ENCODE measurements at places on chromosomes 11 and 22. TPM values are rescaled to one million over a fixed set of nuclear protein-coding genes. Genes with fewer than 3 reads are reported as not detected.

DNA sequence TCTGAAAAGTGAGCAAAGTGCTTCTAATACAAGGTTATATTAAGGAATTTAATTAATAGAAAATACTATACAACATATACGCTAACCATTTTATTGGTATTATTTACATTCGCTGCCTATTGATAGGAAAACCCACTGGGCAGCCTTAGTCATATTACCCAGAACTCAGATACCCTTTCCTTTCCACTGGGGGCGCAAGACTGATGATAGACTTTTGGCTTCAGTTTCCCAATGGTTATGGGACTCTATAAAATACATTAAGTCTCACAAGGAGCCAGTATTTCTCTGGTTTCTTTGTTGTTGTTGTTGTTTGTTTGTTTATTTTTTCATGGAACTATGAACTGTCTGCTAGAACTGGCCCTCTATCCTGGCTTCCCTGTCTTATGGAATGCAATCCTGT lies 471.1 kb upstream of the KIRREL3 start:
- no peak for DNase-seq

DNA sequence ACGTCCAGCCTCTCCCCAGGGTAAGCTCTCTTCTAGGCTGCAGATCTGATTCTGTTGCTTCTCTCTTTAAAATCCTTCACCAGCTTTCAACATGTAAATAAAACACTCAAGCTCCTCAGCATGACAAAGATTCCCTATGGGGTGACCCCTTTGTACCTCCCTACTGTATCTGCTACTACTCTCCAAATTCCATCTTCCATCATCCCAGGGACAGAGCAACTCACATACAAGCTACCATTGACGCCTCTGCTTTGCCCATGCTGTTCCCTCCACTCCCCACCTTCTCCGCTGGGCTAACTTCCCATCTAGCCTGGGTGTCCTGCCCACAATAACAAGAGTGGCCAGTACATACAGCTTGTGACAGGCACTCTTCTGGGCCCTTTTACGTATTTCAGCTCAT lies 207.5 kb upstream of the ZBED5 start:
- no peak for DNase-seq

DNA sequence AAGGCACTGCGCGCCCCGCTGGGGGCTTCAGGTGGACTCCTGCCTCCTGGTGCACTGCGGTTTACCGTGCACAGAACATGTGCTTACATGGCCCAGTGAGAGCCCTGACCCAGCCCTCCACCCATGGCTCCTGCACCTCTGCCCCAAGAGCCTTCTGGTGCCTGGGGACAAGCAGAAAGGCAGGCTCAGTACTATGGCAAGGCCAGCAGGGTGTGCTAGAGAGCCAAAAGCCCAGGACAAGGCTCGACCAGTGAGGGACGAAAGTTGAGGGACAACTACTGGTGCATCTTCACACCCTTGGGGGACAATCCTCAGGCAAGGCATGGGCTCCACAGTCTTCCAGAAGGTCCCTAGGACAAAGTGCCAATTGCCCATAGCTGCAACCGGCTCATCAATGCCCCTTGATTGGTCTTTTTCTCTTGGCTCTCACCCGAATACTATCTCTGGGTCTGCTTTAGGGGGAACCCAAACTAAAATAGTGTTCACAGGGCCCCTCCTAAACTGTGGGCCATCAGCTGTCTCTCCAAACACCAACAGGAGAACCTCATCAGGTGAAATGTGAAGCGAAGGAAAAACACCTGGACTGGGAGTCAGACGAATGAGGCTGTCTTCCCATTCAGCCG lies 13.5 kb downstream of the PGA5 start:
- DNase-seq: peak; percentile 75

- no peak for DNase-seq
These were observed 11.1 kb downstream of the SIPA1 start for GRCh38 chr11:65648997-65649493.

GRCh38 chr11:87136236-87136635 lies 98.5 kb downstream of the TMEM135 start:
- DNase-seq: no peak

GRCh38 chr22:31625661-31626426 lies 36.2 kb downstream of the PISD start:
- no peak for DNase-seq

DNA sequence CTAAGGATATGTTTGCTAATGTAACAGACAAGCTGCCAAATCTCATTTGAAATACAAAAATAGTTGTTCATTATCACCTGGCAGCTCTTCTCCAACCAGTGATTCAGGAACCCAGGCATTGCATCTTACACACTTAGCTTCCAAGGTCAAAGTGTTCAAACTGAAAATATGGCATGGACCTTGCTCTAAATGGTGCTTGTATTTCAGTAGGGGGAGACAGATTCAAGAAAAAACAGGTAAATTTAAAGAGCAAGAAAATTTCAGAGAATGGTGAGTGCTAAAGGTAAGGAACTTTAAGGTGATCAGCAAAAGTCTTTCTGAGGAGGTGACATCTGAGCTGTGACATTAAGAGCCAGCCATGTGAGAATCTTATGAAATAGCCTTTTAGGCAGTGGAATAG lies 82.8 kb upstream of the E2F8 start:
- no peak for DNase-seq

DNA sequence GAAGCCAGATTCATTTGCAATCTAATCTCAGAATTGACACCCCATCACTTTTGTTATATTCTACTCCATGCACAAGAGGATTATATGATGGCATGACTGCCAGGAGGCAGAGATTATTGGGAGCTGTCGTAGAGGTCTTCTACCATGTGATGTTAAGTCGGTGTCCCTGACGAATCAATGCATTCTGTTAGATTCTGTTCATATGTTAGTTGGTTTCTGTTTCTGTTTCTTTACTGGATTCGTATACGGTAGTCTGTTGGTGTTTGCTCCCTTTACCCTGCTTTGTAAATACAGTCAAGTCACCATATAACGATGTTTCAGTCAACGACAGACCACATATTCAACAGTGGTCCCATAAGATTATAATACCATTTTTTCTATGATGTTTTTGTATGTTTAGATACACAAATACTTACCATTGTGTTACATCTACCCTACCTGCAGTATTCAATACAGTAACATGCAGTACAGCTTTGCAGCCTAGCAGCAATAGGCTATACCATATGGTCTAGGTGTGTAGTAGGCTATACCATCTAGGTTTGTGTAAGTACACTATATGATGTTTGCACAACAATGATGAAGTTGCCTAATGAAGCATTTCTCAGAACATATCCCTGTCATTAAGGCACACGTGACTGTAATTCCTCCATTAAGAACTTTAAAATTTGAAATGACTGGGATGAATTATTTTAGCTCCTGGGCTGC lies 22.8 kb upstream of the RASSF10 start:
- peak; percentile 53 for DNase-seq

- no peak for DNase-seq
These were observed 119.0 kb downstream of the LDLRAD3 start for GRCh38 chr11:36062796-36063365.

- DNase-seq: no peak
These were observed 148.9 kb downstream of the TENM4 start for GRCh38 chr11:79291948-79292347.

DNA sequence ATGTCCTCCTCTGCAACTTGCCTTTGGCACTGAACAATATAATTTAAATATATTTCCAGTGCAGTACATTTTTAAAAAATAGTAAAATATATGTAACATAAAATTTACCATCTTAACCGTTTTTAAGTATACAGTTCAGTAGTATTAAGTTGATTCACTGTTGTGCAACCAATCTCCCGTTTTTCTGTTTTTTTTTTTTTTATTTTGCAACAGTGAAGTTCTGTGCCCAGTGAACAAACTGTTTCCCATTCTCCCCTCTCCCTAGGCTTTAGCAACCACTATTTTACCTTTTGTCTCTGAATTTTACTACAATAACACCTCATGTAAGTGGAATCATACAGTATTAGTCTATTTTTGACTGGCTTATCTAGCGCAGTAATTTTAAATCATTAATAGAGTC lies 13.8 kb downstream of the PRRG4 start:
- no peak for DNase-seq

DNA sequence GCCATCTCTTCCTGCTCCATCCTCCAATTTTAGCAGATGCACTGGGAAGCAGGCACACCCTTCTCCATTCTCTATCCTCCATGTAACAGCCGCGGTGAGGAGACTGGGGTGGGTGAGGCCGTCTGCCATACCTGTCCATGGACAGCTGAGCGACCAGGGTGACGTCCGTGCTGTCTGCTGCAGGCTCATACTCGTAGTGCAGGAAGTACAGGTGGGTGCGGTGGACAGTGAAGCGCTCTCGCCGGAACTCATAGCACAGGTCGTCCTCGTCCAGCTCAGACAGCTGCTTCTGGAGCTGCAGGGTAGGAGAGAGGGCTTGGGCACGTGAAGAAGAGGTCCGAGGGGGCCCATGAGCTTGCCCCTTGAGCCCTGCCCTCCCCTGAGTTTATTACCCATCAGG lies 257.8 kb upstream of the SYN3 start:
- no peak for DNase-seq

DNA sequence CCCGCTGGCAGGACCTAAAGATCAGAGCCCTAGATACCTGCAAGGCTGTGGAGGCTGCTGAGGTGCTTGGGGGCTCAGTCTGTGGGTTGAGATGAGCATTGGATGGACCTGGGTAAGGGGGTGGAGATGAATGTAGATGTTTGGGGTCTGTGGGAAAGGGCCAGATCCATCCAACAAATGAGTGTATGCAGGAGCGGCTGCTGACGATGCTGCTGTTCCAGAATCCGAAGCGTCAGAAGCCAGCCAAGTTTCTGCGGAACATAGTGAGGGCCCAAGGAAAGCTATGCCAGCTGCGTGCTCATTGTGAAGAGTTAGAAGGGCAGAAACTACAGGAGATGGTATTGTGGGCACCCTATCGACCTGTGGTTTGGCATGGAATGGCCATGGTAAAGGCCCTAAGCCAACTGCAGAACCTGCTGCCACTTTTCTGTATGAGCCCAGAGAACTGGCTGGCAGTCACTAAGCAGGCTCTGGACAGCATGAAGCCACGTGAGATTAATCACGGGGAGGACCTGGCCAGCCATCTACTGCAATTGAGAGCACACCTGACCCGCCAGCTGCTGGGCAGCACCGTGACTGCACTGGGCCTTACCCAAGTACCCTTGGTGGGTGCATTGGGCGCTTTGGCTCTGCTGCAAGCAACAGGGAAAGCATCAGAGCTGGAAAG lies 36.6 kb downstream of the RRP8 start:
- no peak for DNase-seq

DNA sequence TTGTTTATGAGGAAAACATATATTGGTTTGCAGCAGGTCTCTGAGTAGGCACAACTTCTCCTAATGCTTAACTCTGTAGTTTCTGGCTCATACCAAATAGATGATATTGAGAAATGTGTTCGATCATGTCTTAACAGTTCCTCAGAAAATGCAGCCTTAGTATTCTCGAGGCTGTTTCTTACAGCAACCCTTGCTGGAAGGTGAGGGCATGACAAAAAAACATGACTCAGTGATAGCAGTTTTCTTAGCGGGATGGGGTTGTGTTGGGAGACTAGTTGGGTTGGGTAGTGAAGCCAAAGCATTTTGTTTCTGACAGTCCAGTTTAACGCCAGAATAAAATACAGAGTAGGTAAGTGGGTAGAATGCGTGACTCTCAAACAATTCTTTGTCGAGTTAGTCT lies 94.7 kb upstream of the PARVA start:
- no peak for DNase-seq

- DNase-seq: peak; percentile 93
These were observed 177.6 kb downstream of the IGLL1 start for GRCh38 chr22:23402275-23403151.

DNA sequence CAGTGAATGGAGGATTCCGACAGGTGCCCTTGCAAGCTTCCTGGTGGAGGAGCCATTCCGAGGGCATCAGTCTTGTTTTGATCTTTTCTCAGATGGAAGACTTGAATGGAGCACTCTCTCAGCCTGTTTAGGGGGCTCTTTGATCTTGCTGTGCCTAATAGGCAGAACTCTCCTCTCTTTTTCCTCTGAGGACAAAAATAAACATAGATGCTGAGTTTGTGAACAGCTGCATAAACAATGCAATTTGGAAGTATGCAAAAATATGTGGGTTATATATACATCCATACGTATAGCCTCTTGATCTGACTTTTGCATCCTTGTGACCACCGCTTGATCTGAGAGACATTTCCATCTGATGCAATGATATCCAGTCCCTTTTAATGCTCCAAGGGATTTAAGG lies 29.1 kb downstream of the BARX2 start:
- no peak for DNase-seq

DNA sequence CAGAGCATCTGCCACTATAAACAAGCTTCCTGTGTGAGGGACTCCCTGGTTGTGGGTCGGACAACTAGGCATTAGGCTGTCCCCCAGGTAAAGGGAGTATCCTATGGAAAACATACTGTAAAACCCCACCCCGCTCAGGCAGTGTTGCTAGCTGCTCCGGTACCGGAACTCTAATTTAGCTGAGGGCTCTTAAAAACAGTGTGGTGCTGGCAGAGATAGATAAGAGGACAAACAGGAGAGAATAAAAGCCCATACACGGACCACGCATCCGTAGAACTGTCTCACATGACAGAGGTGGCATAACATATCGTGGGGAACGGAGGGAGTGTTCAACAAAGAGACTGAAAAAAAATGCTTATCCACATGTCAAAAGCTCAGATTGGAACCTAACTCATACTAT lies 3.4 kb upstream of the MOGAT2 start:
- DNase-seq: no peak

- no peak for DNase-seq
These were observed 409.5 kb downstream of the MIAT start for GRCh38 chr22:27066856-27067255.

DNA sequence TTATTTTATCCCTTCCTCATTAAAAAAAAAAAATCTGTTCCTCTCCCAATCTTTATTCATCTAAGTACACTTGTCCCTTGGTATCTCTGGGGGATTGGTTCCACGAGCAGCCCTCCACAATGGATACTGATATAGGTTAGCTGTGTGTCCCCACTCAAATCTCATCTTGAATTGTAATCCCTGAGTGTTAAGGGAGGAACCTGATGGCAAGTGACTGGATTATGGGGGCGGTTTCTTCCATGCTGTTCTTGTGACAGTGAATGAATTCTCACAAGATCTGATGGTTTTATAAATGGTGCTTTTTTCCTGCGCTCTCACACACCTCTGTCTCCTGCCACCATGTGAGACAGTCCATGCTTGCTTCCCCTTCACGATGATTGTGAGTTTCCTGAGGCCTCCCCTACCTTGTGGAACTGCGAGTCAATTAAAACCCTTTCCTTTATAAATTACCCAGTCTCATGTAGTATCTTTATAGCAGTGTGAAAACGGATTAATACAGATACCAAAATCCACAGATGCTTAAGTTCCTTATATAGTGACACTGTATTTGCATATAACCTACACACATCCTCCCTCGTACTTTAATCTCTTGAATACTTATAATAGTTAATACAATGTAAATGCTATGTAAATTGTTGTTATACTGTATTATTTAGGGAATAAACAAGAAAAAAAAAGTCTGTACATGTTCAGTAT lies 62.0 kb downstream of the PACS1 start:
- DNase-seq: no peak

- no peak for DNase-seq
These were observed 24.1 kb downstream of the NEAT1 start for GRCh38 chr11:65446446-65447277.

The SMIM35 gene
- polyA plus RNA-seq: 0.44 TPM

The OR10V1 gene
- not detected for polyA plus RNA-seq

The APBB1 gene
- polyA plus RNA-seq: 14.1 TPM
